ENCODE measurements at places on chromosomes 12 and 14.
A peak's percentile ranks its signal among the peaks of the same experiment; 100 is the strongest.

DNA sequence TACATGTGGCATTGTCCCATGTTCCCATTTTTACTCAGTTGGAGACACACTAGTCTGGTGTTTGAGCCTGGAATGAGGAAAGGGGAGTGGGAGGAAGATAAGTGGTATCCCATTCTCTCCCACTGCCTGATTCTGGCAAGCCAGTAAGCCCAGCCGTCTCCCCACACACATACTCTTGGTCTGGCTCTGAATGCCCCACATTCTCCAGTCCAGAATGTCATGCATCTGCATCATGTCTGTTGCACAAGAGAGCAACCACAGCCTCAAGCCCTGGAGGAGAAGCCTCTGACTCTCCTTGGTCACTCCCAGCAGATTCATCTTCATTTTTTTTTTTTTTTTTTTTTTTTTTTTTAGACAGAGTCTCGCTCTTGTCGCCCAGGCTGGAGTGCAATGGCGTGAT, 48.0 kb downstream of the DRAM1 start:
- H3K4me3 ChIP-seq = no peak overlapping the region
- DNase-seq = no peak
- no peaks in the 10 kb centered on the region for H3K4me1 ChIP-seq
- H3K27ac ChIP-seq = peak overlapping the region; percentile 42
- H3K27me3 ChIP-seq = no peaks in the 10 kb centered on the region

DNA sequence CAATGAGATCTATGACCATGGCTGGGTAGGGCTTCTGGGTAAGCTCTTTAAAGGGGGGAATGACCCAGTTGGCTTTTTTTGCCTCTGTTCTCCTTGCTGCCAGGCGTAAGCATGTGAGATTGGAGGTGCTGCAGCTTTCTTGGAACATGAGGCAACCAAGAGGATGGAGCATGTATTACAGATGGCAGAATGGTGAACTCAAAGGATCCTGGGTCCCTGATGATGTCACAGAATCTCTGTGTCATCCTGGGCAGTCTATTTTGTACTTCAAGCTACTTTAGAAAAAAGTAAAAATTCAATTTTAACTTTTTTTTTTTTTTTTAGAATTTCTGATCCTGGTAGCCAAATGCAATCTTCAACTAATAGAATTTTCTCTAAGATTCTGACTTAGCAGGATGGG, 8.0 kb downstream of the KRT82 start:
- no peak for DNase-seq
- no peak overlapping the region for H3K27ac ChIP-seq
- peaks cover 9% of the 10 kb centered on the region for H3K4me1 ChIP-seq
- no peaks in the 10 kb centered on the region for H3K36me3 ChIP-seq

GRCh38 chr12:42059127-42059526, 85.5 kb downstream of the GXYLT1 start:
- H3K4me3 ChIP-seq = no peak overlapping the region
- no peaks in the 10 kb centered on the region for H3K36me3 ChIP-seq
- H3K27ac ChIP-seq = no peak overlapping the region
- no peak for DNase-seq
- no peaks in the 10 kb centered on the region for H3K4me1 ChIP-seq

DNA sequence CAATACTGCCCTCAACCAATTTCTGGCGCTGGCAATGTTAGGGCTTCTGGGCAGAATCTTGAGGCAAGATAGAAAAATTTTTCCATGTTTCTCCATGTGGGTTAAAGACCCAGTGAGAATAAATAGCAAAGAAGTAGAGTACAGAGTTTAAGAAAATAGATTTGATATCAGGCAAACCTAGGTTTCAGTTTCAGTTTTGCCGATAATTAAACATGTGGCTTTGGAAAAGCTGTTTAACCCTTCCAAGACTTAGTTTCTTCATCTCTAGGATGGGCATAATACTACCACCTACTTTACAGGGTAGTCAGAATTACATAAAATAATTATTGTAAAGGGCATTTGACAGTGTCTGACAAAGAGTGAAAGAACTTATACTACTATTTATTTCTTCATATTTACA, 360.4 kb downstream of the PCNX1 start:
- no peak overlapping the region for H3K27ac ChIP-seq
- no peaks in the 10 kb centered on the region for H3K36me3 ChIP-seq
- DNase-seq = no peak
- no peaks in the 10 kb centered on the region for H3K27me3 ChIP-seq

DNA sequence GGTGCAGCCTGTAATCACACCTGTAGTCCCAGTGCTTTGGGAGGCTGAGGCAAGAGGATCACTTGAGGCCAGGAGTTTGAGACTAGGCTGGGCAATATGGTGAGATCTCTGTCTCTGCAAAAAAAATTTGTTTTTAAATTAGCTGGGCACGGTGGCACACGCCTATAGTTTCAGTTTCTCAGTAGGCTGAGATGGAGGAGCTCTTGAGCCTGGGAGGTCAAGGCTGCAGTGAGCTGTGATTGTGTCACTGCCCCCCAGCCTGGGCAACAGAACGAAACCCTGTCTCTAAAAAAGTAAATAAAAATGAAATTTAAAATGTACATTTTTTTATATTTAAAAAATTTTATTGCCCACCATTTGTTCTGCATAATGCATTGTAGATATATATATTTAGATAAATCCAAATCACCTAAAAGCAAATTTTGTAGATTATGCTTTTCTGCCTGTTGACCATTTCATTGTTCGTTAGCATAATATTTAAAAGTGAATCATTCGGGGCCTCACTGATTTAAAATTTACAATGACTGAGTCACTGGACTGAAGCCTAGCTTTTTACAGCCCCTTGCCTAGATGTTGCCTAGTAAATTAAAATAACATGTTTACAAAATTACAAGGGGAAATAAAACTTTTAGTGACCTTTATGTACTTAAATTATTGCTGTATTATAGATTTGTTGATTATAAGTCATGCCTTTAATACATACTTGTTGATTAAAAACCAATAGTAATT, 87.9 kb downstream of the USP15 start:
- no peak overlapping the region for H3K27ac ChIP-seq
- H3K4me3 ChIP-seq = no peak overlapping the region
- H3K27me3 ChIP-seq = no peaks in the 10 kb centered on the region
- H3K36me3 ChIP-seq = peaks cover 2% of the 10 kb centered on the region
- H3K4me1 ChIP-seq = no peaks in the 10 kb centered on the region
- no peak for DNase-seq

DNA sequence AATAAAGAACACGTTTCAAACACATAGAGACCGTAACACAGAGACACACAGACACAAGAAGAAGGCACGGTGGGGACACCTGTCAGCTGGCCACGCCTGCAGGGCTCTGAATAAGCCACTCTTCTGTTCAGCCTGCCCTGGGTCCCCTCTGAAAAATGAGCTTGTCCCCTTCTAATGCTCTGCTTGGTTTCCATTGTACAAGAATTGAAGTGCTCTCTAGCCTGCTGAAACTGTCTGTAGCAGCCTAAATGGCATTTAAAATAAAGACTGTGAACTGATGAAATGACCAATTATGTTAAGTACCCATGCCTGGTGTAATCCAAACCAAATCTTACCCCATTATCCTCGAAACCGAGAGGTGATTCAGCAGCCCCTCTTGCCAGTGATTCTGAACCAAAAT, 139.8 kb downstream of the FOXN3 start:
- H3K4me3 ChIP-seq = no peak overlapping the region
- no peaks in the 10 kb centered on the region for H3K27me3 ChIP-seq
- DNase-seq = no peak
- peaks cover 34% of the 10 kb centered on the region for H3K4me1 ChIP-seq
- H3K27ac ChIP-seq = no peak overlapping the region
- peaks cover 55% of the 10 kb centered on the region for H3K36me3 ChIP-seq

DNA sequence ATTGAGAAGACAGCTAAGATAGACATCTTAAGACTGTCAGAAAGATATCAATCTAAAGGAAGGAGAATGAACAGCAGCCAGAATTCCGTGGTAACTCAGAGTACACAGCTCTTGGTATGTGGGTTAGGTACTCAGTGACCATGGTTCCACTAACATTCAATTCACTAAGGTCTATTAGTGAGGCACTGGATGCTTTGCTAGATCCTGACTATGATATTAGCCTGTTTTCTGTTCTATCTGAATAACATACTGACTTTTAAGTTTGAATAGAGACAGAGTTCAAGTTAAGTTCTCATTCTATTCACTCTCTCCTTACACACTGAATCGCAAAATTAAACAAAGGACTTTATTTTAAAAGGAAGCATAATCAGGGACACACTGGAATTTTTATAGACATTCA, 106.4 kb downstream of the PRKD1 start:
- no peak for DNase-seq
- H3K27me3 ChIP-seq = no peaks in the 10 kb centered on the region
- peaks cover 10% of the 10 kb centered on the region for H3K4me1 ChIP-seq
- H3K36me3 ChIP-seq = no peaks in the 10 kb centered on the region

GRCh38 chr14:99001241-99001640, 270.8 kb downstream of the BCL11B start:
- no peaks in the 10 kb centered on the region for H3K36me3 ChIP-seq
- no peak for DNase-seq
- no peak overlapping the region for H3K27ac ChIP-seq
- no peaks in the 10 kb centered on the region for H3K4me1 ChIP-seq
- no peak overlapping the region for H3K4me3 ChIP-seq
- H3K27me3 ChIP-seq = no peaks in the 10 kb centered on the region

DNA sequence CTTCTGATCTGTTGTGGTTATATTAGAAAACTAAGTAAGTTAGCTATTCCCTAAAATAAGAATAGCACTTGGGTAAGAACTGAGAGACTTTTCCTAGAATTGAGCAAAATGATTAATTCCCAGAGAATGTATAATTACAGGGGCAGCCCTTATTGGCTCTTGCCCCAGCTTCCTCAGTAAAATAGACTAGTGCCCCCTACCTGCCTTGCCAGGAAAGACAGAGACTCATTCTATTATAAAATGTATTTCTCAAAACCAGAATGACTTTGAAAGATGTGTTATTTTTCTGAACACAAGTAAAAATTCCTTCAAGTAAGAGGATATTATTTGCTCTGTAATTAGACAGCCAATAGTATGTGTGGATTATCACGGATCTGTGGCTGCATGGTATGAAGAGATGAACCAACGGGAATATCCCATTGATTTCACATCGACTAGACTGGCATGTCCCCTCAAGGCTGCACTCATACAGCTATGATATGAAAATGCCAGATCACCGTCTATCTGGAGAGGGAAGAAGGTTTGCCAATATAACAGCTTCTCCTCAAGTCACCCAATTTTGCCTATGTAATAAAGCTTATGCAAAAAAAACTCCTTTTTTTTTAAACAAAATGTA, 7.4 kb upstream of the GLRX5 start:
- H3K27ac ChIP-seq = peak overlapping the region; percentile 65
- no peaks in the 10 kb centered on the region for H3K27me3 ChIP-seq
- H3K4me3 ChIP-seq = no peak overlapping the region

GRCh38 chr14:88095791-88096190, 90.9 kb downstream of the GPR65 start:
- H3K36me3 ChIP-seq = no peaks in the 10 kb centered on the region
- no peak overlapping the region for H3K27ac ChIP-seq
- no peak for DNase-seq
- no peak overlapping the region for H3K4me3 ChIP-seq

- no peaks in the 10 kb centered on the region for H3K36me3 ChIP-seq
- H3K4me3 ChIP-seq = no peak overlapping the region
- H3K27ac ChIP-seq = no peak overlapping the region
- no peak for DNase-seq
Observed at GRCh38 chr12:8970432-8970831, 18.9 kb upstream of the KLRG1 start.

DNA sequence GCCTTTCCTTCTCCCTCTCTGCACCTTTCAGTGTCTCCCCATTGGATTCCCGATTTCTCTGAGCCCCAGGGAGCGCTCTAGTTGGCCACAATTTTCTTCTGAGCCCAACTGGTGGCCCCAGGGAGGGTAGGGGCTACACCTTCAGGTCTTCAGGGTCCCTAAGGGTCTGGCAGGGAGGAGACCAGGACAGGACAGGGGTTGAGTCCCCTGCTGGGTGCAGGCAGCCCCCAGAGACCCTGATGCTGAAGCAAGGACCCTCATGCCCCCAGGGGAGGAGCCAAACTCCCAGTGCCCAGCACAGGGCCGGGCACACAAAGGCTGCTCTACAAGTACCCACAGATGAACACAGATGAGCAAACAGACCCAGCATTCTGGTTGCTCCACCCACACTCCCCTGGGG, 12.7 kb downstream of the FOXN4 start:
- no peak for DNase-seq
- H3K36me3 ChIP-seq = no peaks in the 10 kb centered on the region
- no peaks in the 10 kb centered on the region for H3K27me3 ChIP-seq
- H3K27ac ChIP-seq = no peak overlapping the region
- no peak overlapping the region for H3K4me3 ChIP-seq

DNA sequence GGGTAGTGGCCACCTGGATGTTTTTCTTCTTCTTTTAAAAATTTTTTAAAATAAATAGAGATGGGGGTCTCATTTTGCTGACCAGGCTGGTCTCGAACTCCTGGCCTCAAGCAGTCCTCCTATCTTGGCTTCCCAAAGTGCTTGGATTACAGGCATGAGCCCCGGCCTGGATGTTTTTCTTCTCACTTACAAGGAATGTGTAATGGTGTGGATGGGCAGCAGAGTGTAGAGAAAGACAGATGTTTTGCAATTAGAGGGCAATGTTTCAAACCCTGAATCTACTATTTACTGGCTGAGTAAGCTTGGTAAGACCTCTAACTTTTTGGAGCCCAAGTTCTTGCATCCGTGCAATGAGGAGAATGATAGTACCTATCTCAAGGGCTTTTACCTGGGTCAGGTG, 48.1 kb downstream of the ADCK1 start:
- H3K4me1 ChIP-seq = no peaks in the 10 kb centered on the region
- H3K36me3 ChIP-seq = no peaks in the 10 kb centered on the region
- H3K27me3 ChIP-seq = no peaks in the 10 kb centered on the region
- no peak overlapping the region for H3K27ac ChIP-seq
- H3K4me3 ChIP-seq = no peak overlapping the region
- DNase-seq = no peak

GRCh38 chr14:82492157-82492556, 958.5 kb upstream of the SEL1L start:
- no peak overlapping the region for H3K4me3 ChIP-seq
- H3K4me1 ChIP-seq = no peaks in the 10 kb centered on the region
- H3K27me3 ChIP-seq = no peaks in the 10 kb centered on the region
- DNase-seq = no peak

- H3K27me3 ChIP-seq = no peaks in the 10 kb centered on the region
- no peaks in the 10 kb centered on the region for H3K36me3 ChIP-seq
- DNase-seq = no peak
- H3K4me3 ChIP-seq = no peak overlapping the region
Observed at GRCh38 chr12:72035625-72036024, 97.0 kb downstream of the TPH2 start.

- H3K4me3 ChIP-seq = no peak overlapping the region
- H3K27me3 ChIP-seq = no peaks in the 10 kb centered on the region
- H3K27ac ChIP-seq = no peak overlapping the region
- DNase-seq = no peak
Observed at GRCh38 chr12:30880061-30880460, 46.5 kb upstream of the TSPAN11 start.

GRCh38 chr12:67592228-67593011, 56.1 kb upstream of the DYRK2 start:
- H3K27ac ChIP-seq = peak overlapping the region; percentile 58
- no peak overlapping the region for H3K4me3 ChIP-seq
- H3K36me3 ChIP-seq = no peaks in the 10 kb centered on the region

Data from esophagus squamous epithelium (tissue), 5 donors.